ENCODE measurements at places on chromosomes 5 and 9.

GRCh38 chr5:13218518-13218917 lies 726.0 kb downstream of the DNAH5 start:
- DNase-seq: no peak

DNA sequence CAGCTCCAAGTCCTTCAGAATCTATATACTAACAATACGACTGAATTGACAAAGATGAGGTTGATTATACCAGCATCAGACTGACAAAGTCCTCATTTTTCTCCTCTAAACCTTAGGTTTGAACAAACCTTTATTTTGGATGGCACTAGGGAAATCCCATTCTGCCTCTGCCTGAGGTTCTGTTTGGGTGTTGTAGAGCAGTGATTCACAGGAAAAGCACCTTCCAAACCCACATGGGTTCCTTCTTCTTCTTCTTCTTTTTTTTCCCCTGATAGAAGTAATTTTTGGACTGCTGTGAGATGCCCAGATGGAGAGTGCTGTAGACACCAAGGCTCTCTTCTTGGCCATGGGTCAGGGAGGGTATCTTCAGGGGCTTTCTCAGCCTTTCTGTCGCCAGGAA lies 164.9 kb upstream of the PAPPA start:
- DNase-seq: no peak

DNA sequence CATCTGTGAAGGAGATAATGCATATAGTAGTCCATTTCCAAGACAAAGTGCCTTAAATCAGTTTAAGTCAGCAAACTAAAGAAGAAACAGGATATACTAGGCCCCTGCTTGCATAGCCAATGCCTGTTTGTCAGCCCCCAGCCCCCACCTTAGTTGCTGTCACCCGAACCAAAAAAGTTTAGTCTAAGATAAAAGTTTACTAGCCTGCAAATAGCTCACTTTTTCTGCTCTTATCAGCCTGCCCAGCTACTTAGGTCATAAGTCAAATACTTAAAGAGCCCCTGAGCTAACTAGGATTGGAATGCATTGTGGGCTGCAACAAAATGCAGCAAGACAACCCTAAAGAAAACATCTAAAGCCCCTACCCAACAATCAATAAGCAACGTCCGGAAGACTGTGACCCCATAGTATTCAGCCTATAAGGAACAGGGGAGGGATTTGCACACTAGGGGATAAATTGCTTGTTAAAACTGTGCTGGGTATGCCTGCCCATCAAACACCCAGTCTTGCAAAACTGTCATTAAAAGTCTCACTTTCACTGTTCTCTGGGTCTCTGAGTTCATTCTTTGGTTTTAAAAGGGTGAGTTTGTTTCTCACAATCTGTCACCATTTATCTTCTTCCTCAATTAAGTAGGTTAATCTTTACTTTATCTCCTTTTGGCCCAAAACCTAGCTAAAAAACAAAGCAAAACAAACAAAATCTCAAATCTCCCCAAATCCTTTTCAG lies 92.4 kb upstream of the CEP78 start:
- peak; percentile 43 for DNase-seq

GRCh38 chr9:29659736-29660135 lies 2086.5 kb upstream of the C9orf72 start:
- DNase-seq: no peak

DNA sequence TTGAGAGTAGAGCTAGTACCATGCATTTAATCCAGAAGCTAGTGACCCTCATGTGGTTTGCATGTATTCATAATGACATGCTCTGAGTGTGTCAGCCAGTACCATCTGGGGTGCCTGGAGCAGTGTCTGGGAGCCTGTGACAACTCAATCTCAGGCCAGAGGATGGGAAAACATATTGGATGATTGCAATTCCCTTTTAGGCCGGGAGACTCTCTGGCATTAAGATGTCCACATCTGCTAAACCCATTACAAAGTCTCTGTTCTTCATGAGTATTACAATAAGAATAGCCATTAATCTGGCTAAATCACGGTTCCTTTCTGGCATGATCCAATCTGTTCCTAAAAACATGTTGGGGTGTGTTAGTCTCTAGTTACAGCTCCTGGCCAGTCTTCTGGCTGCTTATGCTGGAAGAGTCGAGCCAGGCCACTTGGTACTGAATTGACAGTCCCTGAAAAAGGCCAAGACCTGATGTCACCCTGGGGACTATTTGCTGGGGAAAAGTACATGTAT lies 475.7 kb downstream of the ENC1 start:
- DNase-seq: no peak

GRCh38 chr9:68433531-68434110 lies 77.2 kb downstream of the PGM5 start:
- DNase-seq: no peak

DNA sequence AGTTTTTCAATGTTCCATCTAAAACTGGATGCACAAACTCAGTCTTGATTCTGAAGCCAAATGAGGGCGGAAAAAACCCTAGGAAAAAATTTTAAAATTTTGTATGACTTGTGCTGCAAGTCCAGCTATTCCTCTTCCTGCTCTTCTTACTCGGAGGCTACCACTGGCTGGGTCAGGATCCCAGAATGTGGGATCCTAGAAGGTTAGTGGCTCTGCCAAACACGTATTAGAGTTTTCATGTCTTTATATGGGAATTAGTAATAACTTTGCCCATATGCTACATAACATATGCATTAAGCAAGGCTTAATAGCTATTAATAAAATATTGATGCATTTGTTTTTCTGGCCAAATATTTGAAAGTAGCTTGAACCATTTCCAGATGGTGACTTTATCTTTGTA lies 458.3 kb downstream of the AGTPBP1 start:
- no peak for DNase-seq

DNA sequence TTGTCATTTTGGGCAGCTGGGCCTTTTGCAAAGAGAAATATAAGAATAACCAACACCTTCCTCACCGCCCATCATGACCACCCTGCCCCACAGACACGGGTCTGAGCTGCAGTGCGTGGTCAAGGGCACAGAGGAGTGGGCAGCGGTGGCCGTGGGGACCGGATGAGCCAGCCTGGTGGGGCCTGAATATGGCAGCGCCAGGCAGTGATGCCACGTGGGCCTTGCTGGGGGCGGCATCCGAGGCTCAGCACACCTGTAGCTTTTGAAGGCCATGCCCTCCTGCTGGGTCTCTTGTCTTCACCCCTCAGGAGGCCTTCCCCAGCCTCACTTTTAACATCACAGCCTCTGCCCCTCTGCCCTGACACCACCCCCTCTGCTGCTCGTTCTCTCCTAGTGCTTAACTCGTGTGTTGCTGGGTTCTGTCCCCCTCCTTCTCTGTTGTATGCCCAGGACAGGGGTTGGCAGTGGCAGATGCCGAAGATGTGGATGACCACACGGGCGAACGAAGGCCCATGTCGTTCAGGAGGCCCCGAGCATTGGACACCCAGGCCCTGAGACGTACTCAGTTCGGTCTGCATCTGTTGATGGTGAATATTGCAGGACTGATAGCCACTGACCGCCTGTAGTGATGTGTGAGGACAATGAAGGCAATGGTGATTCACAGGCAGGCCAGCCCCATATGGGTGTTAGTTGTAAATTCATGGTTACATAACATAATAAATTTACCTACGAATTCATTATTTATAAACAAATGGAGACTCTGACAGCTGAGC lies 46.0 kb downstream of the AHRR start:
- DNase-seq: no peak

Measured in neuronal stem cell (in vitro differentiated cells).